Peyer's patch (tissue), 4 donors: ENCODE measurements at places on chromosomes 3 and 15. TPM values are rescaled to one million over a fixed set of nuclear protein-coding genes. Genes with fewer than 3 reads are reported as not detected.

DOCK3 gene
- 0.28 TPM for total RNA-seq

MAP1A gene
- 3.8 TPM for total RNA-seq

SI gene
- 1,078 TPM for total RNA-seq

CLSTN2 gene
- 2.7 TPM for total RNA-seq

EOMES gene
- total RNA-seq, result not detected

TRIM42 gene
- not detected for total RNA-seq

LMAN1L gene
- not detected for total RNA-seq

ZNF502 gene
- 3.3 TPM for total RNA-seq

RABL3 gene
- total RNA-seq, result 18.4 TPM

DCLK3 gene
- total RNA-seq, result not detected

CCR8 gene
- not detected for total RNA-seq

ARHGAP31 gene
- total RNA-seq, result 7.4 TPM

MUC20 gene
- total RNA-seq, result 71.8 TPM

GOLGA8F gene
- total RNA-seq, result not detected

RPUSD3 gene
- 29.7 TPM for total RNA-seq

CATSPER2 gene
- 22.2 TPM for total RNA-seq

THAP10 gene
- total RNA-seq, result 2.5 TPM

DAZL gene
- not detected for total RNA-seq

PLA1A gene
- total RNA-seq, result 4.1 TPM
